ENCODE measurements at places on chromosomes 3 and 15. TPM values are rescaled to one million over a fixed set of nuclear protein-coding genes. Genes with fewer than 3 reads are reported as not detected.

DNA sequence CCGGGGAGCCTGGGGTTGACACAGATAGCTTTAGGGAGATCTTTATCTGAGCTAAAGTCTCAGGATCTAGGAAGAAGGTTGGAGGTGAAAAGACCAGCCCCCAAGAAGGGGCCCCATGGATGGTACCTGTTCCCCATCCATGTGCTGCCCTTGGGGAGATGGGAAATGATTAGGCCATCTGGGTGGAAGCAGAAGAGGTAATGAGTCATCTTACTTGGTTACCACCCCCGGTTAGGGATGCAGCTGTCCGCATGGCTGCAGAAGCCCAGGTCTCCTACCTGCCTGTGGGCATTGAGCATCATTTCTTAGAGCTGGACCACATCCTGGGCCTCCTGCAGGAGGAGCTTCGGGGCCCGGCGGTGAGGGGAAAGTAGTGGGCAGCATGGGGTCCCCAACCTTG, 3.1 kb upstream of the CPLX3 start:
- no peak for DNase-seq

DNA sequence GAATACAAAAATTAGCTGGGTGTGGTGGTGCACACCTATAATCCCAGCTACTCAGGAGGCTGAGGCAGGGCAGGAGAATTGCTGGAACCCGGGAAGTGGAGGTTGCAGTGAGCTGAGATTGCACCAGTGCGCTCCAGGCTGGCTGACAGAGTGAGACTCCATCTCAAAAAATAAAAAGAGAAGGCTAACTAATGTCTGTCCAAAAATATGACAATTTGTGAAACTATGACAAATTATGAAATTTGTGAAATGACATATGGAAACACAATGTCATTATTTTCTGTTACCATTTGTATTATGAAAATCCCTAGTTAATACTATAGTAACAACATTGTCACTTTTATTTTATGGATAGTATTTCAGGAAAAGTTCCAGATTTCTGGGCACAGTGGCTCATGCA, 1306.3 kb upstream of the EPHA6 start:
- DNase-seq = no peak

DNA sequence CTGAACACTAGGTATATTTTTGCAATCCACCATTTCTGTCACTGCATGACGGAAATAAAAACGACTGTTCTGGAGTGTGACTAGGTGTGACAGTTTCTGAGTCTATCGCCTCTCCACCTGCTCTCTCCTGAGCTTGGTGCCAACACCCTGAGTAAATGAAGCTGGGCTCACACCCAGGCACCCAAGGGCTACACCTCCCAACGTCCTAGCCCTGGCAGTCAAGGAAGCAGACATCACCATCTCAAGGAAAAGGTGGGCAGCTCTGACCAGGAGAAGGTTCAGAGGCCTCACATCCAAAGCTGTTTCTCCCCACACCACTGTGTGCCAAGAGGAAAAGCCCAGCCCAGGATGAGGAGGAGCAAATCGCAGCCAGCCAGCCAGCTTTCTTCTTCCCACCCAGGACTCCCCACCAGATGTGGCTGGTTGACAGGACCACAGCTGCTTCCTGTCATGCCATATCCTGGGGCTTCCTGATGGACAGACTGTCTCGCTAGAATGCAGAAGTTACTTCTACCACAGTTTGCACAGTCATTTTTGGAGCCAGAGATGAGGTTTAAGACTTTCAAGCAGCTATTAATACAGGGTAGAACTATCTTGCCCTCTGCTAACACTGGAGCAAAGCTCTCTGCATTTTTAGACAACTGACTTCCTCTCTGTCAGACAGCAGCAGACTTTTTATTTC, 3.3 kb downstream of the SCAMP2 start:
- DNase-seq = peak; percentile 50

GRCh38 chr15:47820747-47821319, 103.5 kb downstream of the SEMA6D start:
- peak; percentile 75 for DNase-seq

DNA sequence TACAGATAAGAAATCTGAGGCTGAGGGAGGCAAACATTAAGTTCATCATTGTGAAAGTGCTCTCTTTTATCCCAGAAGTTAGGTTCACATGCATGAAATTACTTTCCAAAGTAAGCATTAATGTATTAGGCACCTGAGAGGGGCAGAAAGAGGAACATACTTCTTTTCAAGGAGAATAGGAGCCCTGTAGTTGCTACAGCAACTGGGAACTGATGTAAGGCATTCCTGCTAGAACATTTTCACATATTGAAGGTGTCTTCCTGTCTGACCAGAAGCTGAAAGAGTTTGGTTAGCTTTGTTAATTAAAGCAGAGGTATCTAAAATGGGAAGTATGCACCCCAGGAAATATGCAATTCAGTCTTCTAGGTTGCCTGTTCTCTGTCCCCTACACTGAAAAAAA, 65.5 kb upstream of the ZBTB20 start:
- no peak for DNase-seq

AGTR1 gene
- total RNA-seq = 1.6 TPM
